ENCODE measurements at places on chromosomes 6 and 20.

DNA sequence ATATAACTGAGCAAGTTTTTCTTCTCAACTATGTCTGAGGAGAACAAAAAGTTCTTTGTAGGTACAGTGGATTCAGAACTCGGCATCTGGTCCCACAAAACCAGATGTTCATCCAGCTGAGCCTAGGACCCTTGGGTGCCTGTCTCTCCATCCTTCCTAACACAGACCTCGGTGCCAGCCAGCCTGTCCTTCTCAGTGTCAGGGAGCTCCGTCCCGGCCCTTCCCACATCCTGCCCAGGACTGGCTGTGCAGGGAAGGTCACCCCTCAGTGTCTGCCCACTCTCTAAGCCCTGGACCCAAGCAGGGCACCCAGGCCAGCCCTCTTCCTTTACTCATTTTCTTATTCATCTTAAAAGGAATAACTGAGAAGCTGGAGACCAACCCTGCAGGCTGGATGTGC is 32.0 kb upstream of the AGPAT4 start:
- no peak for DNase-seq

DNA sequence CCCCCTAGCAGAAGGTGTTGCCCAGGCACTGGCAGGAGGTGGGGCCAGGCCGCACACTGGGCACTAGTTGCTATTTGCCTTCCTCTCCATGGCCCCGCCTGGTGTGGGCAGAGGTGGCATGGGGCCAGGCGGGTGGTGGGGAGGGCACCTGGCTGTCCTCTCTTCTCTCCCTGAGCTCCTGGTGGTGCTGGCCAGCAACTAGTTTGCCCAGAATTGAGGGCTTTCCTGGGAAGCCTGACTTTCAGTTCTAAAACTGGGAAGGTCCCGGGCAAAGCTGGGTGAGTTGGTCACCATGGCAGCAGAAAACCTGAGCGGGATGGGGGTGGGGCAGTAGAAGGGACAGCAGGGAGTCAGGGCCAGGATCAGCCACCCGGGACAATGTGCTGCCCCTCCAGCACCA is 48.2 kb downstream of the RBM38 start:
- no peak for DNase-seq

GRCh38 chr6:119966484-119966883 is 616.9 kb upstream of the MAN1A1 start:
- DNase-seq: no peak

DNA sequence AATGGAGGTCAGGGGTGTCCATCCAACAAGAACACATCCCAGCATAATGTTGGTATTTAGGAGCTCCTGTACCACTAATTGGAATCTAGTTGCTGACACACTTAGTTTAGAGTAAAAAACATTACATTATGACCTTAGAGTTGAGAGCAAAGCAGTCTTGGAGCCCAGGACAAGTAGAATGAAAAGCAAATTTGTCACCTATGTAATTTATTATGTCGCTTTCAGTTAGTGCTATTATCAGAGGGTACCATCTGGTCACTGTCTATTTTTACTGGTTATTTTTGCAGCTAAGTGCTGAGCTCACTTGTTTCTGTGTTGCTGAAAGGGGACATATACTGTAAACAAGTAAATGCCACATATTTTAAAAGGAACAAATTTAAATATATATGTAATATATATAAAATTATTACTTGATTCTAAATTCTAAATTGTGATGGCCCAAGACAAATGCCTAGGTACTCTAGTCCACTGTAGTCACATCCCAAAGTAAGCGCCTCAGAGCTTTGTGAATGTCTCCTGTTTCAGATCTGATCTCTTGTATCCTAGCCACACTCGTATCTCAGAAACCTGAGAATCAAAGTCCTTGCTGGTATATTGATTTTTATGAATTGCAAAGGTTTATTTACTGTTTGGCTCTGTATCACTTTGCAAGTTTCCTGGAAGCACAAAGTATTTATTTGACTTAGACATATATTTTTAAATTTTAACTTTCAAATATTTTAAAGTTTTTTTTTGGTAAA is 148.6 kb upstream of the MAN1A1 start:
- no peak for DNase-seq

- no peak for DNase-seq
These were observed 57.6 kb downstream of the DAAM2 start for GRCh38 chr6:39849764-39850163.

DNA sequence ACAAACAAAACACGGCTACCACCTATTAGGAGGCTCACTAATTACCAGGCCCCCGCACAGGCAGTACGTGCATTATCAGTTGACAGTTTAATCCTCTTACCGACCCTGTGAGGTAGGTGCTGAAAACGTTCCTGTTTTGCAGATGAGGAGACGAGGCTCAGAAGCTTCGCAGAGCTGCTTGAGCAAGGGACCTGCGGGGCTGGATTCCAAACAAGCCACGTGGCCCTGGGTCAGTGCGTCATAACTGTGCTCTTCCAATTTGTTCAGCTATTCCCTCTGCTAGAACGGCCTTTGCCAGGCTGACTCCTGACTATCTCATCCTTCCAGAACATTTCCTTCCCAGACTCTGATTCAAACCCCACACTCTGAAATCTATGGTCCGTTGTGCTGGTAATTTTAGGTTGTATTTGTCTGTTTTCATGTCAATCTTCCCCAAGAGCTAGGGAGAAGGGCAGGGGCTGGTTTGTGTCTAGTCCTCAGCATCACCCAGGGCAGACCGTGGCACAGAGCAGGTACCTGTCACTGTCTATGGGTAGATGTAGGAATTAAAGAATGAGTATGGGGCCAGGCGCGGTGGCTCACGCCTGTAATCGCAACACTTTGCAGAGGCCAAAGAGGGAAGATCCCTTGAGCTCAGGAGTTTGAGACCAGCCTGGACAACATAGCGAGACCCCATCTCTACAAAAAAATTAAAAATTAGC is 28.8 kb upstream of the TLDC2 start:
- no peak for DNase-seq

GRCh38 chr20:25195014-25195961 is at the start of gene ENTPD6:
Gene ENTPD6, plus strand, starts transcription at chr20:25195712. Its CDS starts 10,825 bp downstream, at chr20:25206537.
- peak; percentile 20 for DNase-seq

DNA sequence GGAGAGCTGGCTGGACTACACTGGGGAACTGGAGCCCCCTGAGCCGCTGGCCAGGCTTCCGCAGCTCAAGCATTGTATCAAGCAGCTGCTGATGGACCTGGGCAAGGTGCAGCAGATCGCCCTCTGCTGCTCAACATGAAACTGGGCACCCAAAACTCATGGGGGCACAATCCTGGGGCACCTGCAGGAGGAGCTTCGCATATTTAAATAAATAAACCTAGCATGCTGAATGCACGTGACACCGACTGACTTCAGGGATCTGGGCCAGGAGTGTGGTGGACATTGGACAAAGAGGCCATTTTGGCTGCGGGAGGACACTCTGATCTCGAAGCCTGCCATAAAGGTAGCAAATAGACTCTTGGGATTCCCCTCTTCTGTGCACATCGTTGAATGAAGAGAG is 6.8 kb downstream of the SCAND1 start:
- no peak for DNase-seq

DNA sequence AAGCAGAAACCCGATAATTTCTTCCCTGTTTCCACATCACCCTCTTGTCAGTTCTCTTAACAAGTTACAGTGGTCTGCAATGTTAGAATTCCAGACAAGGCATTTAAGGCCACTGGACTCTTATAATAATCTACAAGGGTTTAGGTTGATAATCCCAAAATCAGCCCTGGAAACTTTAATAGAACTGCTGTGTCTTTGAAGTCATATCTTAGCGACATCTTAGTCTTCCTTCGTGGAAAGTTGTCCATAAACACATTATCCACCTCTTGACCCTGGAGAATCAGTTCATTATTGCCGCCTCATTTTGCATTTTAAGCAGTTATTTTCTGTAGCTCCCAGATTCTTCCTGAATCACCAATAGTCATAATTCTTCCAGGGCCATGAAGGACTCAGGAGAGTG is 108.6 kb upstream of the PLCB4 start:
- DNase-seq: no peak

GRCh38 chr6:14036911-14037310 is 80.7 kb upstream of the CD83 start:
- DNase-seq: no peak

DNA sequence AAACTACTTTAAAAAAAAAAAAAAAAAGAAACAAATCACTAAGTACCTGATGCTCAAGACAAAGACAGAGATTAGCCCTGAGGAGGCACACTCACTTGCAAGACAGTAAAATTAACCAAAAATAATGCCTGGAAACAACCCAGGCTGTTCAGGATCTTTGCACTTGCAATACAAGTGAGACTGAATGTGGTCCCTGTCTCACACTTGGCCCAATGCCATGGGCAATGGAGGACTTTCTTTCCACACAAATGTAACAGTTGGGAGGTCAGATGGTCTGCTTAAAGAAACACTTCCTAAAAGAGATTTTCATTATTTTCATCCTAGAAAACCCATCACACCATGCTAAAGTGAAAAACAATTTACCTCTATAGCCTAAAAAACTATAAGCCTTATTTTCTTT is 16.2 kb downstream of the STAU1 start:
- DNase-seq: no peak

DNA sequence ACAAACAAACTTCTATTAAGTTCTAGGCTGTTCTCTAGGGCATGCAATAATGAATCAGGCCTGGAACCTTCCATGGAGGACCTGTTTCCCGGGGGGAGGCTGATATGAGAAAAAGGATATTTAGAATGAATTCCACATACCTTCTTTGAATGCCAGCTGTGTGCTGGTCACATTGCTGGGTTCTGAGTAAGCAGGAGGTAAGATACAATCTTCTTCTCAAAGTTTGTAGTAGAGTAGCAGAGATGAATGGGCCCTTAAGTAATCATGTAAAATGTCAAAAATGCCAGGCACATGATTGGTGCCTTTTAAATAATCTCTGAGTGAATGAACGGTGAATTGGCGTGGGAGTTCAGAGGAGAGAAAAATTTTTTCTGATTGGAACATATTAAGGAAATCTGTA is 47.4 kb downstream of the TGM2 start:
- DNase-seq: no peak

DNA sequence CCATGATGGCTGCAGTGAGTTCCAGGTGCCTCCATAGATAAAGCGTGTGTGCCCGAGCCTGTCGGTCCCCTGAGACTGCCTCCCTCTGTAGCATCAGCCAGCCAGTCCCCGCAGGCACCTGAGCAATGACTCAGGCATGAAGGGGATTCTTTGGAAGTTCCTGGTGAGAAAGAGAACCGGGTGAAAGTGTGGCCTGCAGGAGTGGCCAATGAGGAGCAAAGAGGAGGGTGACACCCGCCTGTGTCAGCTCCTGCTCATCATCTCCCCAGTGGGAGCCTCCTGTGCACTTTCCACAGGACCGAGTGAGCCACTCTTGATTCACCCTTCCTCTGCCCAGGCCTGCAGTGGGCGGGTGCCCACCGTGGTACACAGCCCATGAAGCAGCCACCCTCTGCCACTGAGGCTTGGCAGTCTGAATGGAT is 71.2 kb upstream of the PTPN1 start:
- no peak for DNase-seq

DNA sequence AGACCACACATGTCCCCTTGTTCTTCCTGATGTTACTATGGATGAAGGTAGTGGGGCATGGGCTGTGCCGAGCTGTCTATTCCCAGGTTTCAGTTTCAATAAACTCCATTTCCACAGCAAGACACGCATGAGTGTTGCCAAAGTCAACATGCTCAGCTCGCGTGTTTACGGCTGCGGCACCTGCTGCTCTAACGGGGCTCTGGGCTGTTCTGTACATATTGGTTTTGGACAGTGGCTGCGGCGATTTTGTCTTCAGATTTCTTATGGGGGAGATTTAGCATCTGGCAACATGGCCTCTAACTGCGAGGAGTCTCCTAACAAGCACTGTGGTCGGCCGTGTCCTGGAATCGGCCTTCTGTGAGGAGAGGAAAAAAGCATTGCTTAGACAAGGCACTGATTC is 58.6 kb downstream of the TMEM242 start:
- no peak for DNase-seq

- no peak for DNase-seq
These were observed 160.1 kb downstream of the EYS start for GRCh38 chr6:65546894-65547293.

- no peak for DNase-seq
These were observed 27.7 kb downstream of the ELOVL2 start for GRCh38 chr6:11016452-11016851.

DNA sequence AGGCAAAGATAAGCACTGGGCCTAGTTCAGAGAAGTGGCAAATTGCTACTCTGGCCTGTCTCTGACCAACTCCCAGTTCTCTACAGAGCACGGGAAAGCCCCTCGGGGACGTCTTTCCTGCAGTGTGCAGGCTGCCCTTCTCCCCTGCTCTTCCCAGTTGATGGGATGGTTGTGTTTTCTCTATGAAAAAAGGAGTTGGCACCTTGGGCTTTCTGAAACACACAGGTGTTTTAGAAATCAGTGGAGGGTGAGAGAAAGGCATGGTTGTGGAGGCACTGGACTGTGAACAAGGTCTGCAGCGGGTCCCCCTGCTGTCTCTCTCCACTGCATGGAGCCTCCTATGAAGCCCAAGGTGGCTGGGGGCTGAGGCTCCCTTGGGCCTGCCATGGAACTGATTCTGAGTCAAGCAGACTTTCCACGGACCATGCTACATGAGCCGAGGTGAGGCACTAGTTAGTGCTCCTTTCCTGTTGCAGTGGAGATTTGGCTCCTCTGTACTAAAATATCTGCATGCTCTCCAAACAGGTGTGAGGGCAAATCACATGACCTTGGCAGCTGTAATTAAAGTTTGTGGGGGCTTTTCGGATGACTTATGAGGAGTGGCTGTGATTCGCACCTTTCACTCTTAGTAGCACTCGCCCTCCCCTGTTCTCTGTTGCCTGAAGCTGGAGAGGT is 16.3 kb downstream of the GTSF1L start:
- DNase-seq: no peak
